Cortex of kidney (tissue), 1 donor: ENCODE measurements at places on chromosomes 7 and 10.

- DNase-seq = no peak
Measured at GRCh38 chr7:112159351-112159750, 46.8 kb downstream of the DOCK4 start.

DNA sequence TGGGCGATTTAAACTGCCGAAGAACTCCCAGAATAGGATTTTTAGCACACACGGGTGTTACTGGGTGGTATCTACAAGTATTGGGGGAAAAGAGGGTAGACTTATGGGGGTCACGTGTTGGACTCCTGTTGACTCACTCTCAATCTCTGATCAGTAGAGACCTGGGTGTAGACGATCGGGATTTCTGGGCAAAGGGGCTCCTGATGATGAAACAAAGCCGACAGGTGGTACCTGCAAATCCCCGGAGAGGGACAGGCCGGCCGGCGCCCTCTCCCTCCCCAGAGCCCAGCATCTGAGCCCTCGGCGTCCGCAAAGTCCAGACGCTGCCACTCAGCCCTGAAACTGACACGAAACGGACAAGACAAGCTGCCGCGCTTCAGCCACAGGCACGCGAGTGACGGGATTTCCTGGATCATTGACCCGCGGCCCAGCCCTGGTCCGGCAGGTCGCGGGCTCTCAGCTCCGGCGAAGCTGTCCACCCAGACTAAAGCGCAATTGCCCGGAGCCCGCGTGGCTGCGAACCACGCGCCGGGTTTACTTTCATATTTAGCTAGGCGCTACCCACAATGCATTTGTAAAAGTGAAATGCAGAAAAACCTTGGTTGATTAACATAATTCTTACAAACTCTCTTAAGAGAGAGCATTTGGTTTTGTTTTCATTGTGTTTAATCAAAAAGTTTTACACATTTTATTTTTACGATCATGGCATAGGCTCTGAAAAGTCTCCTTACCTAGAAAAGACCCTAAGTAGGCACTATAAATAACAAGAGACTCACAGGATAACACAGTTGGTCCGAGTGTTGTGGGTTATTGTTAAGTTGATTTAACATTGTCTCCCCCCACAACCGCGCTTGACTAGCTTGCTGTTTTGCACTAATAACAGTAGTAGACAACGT, 56.9 kb upstream of the EZH2 start:
- no peak for DNase-seq

- no peak for DNase-seq
Measured at GRCh38 chr7:25845464-25845863, 306.5 kb upstream of the NFE2L3 start.

DNA sequence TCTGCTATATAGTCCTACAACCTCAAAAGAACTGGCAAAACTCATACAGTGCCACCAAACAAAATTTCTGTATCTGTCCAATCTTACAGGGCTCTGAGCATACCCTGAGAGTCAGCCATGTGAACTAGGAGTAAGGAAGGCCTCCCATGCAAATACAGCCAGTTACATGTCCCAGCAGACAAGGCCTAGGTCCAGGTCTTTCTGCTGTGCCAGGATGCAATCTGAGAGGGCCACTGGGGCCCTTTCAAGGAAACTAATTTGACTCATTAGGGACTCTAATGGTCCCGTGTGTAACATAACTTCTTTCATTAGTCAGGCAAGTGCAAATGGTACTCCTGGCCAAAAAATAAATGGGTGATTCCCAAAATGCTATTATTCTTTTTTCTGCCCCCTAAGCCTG, 17.9 kb upstream of the HIBADH start:
- no peak for DNase-seq

DNA sequence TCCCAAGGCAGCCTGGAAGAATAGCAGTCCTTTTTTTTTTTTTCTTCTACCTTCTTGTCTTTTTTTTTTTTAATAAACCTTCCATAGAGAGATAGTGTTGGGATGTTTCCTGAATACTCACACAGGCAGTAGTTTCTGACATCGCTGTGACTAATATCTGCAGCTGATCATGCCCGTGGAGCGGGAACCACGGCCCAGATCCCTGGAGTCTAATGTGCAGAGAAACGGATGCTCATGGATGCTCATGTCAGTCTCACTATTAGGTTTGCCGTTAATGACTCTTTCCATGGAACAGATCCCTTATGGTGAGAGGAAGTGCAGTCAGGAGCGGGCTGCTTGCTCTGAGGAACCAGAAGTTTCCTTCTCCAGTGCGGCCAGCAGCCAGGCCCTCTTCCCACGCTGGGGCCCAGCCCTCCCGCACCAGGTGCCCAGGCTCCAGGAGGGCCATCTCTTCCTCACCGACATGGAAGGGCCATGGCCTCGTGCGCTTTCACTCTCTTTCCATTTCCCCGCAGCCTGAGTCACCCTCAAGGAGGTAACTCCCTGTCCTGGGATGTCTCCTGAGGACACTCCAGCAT, 132.5 kb downstream of the WDR37 start:
- DNase-seq = no peak

- DNase-seq = no peak
Measured at GRCh38 chr10:86819567-86819966, 63.1 kb downstream of the BMPR1A start.

GRCh38 chr7:102193806-102194205, 92.9 kb upstream of the SH2B2 start:
- DNase-seq = no peak

- no peak for DNase-seq
Measured at GRCh38 chr10:126060261-126060931, 164.0 kb downstream of the FANK1 start.

DNA sequence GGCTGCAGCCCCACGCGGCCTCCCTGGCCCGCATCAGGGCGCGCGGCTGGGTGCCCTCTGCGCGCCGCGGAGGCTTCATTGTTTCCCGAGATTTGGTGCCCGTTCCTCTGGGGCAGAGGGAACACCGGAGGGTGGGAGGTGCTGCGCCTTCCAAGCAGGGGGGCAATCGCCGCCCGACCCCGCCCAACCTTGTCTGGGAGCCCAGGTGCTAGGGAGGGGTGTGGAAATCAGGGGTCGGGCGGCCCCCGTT, 1.0 kb upstream of the NRP1 start:
- DNase-seq = no peak

DNA sequence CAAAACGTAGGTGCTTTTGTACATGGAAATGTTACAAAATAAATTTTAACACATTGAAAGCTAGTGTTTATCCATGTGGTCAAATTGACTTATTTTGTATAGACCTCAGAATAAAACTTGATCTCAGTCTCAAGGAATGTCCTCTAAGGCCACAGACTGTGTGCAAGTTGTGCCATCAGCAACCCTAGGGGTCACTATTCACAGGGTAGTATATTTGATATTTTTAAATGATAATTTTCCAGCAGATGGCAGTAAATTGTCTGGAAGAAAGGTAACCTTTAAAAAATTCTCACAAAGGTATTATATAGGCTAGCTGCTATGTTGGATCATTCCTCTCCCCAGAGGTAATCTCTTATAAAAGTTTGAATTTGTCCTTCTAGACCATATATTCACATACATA, 12.9 kb upstream of the SNX10 start:
- DNase-seq = no peak

DNA sequence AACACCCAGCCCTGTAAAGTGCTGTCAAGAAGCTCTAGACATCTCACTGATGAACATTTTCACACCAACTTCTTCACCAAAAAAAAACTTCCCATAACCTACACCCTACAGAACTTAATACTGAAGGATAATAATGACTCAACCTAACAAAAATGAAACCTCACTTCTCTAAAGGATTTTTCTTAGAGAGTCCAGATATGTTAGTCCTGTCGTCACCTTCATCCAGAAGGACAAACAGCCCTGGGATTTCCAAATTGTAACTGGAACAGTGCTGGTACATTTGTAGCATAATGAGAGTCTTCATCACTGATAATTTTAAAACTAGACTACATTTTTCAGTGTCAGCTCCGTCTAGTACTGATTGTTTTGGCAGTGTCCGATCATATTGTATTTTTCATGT, 528.6 kb upstream of the CELF2 start:
- no peak for DNase-seq

- DNase-seq = no peak
Measured at GRCh38 chr7:140923358-140924006, 1.2 kb downstream of the BRAF start.

DNA sequence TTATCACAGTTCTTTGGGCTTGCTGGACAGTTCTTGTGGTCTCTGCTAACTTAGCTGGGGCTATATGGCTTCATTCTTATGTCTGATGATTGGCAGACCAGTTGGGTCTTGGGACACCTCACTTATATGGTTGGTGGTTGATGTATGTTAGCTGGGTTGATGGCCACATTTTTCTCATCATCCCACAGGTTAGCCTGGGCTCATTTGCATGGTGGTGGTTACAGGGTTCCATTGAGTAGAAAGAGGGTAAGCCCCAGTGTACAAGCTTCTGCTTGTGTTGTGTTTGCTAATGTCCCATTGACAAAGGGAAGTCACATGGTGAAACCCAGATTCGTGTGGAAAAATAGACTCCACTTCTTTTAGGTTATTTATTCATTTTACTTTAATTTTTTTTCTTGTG, 40.6 kb downstream of the TMEM60 start:
- DNase-seq = no peak

DNA sequence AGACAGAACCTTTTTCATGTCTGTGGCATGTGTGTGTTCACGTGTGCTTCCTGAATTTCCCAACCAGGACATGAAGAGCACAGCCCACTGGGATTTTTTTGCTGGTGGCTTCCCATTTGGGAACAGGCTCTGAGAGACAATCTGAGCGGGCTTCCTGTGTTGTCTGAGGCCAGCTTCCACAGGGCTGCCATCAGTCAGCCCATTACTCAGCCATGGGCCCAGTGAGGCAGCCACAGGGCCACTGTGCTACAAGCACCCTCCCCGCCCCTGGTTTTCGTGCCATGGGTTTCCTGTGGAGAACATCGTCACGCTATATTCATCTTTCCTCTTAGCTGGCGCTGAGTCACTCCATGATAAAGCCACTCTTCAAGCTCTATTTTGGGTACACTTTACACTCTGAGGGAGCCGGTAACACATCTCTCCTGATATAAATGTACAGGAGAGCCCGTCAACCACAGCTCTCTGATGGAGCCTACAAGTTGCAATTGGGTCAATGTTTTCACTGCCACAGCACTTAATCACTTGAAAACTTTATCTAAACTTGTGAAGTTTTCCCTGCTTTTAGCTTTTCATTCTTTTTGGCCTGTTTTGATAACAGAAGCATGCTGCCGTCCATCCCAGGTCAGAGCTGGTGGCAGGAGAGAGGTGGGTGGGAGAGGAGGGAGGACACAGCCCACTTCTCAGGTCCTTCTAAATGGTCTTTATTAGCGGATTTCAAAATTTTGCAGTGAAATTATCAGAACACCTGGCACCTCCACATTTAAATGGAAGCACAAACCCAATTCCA, 96.9 kb downstream of the HIPK2 start:
- DNase-seq = no peak

DNA sequence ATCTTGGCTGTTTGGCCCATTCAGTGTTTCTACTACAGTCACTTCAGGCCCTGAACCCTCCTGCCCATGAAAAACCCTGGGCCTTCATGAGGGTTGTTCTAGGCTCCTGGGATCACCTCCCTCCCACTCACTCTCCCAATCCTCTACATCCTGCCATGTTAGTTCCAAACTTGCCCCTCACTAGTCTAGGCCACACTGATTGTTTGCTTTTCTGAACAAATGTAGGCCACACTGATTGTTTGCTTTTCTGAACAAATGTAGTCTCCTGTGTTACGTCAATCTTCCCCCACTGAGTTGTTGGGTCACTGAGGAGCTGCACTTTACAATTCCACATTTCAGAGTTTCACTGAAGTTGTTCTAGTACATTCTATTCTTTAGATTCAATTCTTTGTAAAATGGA, 5.3 kb upstream of the ALDH18A1 start:
- DNase-seq = no peak

GRCh38 chr10:29621161-29621560, 13.6 kb downstream of the SVIL start:
- no peak for DNase-seq

GRCh38 chr7:70680743-70681468, 451.0 kb upstream of the GALNT17 start:
- no peak for DNase-seq

DNA sequence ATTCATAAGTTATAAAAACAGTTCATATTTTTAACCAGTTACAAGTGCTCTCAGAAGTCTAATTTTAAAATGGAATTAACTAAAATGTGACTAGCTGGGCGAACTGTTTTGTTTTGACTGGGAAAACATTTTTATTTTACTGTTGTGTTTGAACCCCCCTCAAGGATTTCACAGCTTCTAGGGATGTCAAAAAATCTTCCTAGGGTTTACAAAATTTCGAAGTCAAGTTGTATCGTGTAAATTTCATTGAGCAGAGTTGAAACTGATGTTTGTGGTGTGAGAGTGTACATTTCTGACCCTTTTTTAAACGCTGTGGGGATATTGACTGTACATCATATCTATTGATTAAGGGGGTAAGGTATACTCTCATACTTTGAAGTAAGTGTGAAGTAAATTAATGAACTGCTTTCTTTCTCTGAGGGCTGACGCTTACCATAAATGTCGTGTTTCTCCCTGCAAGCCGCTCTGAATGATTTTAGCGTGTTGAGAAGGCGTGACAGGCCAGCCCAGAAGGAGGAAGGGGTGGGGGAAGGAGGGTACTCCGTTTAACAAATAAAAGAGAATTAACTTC, 1.8 kb upstream of the SP8 start:
- no peak for DNase-seq

- DNase-seq = no peak
Measured at GRCh38 chr10:4834898-4835405, 8.9 kb downstream of the AKR1E2 start.

DNA sequence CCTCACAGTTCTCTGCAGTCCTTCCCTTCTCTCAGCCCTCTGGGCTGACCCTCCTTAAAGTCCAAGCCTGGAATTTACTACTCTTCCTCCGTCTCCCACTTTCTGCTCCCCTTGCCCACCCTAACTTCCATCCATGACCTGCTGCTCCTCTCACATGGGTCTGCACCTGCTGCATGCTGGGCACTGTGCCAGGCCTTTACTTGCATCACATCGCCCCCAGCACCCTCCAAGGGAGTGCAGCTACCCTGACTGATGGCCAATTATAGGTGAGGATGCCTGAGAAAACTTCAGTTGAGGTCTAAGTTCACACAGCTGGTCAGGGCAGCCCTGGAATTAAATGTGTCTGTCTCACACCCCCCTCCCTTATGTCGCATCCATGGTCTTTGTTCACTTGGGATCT, 53.6 kb upstream of the ZPBP start:
- DNase-seq = no peak

DNA sequence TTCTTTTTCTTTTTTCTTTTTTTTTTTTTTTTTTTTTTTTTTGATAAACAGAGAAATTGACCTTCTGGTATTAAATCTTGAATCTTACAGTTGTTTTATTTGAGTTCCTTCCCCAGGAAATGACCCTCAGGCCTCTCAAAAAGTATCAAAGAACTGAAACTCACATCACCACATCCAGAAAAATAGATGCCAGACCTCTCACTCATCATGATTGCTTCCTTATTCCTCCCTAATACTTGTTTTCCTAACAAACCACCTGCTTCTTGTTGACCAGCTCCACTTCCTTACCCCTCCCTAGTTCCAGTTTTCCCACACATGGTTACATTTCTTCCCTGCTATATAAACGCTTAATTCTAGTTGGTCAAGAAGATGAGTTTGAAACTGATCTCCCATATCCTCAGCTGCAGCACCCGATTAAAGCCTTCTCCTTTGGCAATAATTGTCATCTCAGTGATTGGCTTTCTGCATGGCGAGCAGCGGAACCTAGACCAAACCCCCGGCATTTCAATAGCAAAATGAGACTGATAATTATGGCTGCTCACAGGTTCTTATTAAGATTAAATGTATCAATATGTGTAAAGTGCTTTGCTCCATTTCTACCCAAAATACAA, 681.1 kb upstream of the AUTS2 start:
- no peak for DNase-seq

- DNase-seq = no peak
Measured at GRCh38 chr7:108973075-108973474, 403.4 kb downstream of the DNAJB9 start.
